Fibroblast of skin of right biceps (primary cell): ENCODE measurements at places on chromosomes 3 and 15.
A peak's percentile ranks its signal among the peaks of the same experiment; 100 is the strongest.

DNA sequence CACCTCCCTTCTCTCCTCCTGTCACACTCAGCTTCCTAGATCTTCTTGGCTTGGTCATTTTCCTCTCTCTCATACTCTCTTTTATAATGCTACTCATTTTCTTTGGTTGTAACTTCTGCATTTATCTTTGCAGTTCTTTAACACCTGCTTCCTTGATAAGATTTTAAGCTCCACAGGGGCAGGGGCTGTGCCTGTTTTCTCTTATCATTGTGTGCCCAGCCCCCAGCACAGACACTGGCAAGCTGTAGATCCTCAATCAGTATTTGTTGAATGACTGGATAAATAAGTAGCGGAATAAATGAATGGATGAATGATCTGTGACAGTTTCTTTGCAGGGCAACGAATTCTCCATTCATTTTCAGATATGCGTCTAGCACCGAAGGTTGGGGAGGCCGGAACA lies 64.3 kb upstream of the MEX3B start:
- no peak for DNase-seq

DNA sequence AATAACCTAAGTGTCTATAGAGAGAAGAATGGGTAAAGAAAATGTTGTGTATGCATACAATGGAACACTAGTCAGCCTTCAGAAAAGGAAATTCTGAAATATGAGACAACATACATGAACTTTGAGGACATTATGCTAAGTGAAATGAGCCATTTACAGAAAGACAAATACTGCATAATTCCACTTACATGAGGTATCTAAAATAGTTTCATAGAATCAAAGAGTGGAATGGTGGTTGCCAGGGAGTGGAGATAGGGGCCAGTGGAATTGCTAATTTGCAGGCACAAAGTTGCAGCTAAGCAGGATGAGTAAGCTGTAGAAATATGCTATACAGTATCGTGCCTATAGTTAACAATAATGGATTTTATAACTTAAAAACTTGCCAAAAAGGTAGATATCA lies 779.6 kb upstream of the ARPP21 start:
- peak; percentile 84 for DNase-seq

GRCh38 chr3:133161656-133162055 lies 123.5 kb downstream of the TMEM108 start:
- no peak for DNase-seq

DNA sequence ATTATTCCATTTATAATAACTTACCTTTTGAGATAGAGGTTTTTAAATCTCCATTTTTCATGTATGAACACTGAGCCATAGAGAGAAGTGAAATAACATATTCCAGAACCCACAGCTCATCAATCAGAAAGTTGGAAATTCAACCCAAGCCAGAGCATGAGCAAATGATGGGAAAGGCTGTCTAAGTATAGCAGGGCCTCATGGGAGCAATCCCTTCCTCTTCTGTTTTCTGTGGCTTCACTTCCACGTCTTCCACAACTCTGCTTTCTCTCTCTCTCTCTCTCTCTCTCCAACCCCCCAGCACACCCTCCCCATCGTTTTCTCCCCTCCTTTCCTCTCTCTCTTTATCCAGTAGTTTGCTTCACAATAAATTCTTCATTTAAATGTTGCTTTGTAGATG lies 14.8 kb upstream of the IL1RAP start:
- no peak for DNase-seq

GRCh38 chr3:46971151-46971550 lies 5.4 kb downstream of the CCDC12 start:
- no peak for DNase-seq

DNA sequence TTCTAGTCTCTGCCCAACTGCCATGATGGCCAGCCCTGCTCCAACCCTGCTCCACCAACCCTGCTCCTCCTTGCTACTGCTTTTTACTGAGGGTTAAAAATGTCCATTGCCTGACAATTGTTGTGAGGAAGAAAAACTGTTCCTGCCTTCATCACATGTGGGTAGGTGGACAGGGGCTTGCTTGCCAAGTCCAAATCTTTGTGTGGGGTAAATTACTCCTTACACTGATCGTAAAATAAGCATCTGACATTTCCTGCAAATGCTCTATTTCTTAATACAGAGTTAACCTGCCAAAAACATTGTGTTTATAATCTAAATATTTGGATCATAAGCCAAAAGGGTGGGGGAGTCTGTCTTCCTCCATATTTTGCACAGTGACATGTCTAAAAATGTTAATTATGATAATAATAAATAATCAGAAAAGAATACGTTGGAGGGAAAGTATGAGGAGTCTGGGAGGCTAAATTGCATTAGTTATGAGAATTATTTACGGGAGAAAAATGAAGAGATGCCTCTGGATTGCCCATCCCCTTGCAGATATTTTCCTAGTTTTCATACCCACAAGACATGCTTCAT lies 242.5 kb upstream of the TBL1XR1 start:
- peak; percentile 46 for DNase-seq

DNA sequence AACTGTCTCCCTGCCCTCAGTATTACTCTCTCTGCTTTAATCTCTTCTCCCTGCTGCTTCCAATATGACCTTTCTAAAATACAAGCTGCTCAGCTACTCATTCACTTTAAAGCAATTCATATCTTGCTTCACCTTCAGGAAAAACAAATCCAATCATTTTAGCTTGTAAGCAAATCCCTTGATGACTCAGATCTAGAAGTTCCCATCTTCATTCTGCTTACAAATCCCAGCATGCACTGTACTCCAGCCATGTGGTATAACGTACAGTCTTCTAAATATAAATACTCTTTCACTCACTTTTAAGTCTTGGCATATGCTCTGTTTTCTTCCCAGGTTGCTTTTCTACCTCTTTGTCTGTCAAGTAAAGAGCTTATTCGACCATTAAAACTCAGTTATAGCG lies 1009.1 kb upstream of the SEMA6D start:
- DNase-seq = no peak

GRCh38 chr15:99708563-99708962 lies 24.7 kb downstream of the LYSMD4 start:
- DNase-seq = peak; percentile 77

DNA sequence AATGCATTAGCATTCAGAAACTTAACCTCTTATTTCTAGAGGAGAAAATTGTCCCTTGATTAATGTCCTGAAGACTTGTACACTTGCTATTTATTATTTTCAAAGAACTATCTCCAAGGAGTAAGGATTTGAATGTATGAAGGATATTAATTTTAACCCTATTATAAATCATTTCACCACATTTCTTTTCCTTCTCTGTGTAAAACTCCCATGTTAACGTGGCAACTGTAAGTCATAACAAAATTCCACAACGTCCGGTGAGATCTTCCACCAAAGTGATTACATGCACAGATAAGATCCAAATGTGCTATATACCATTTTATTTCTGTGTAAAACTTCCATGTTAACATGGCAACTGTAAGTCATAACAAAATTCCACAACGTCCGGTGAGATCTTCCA lies 229.1 kb upstream of the ARHGEF26 start:
- peak; percentile 74 for DNase-seq

GRCh38 chr3:146092230-146092629 lies 68.8 kb downstream of the PLOD2 start:
- DNase-seq = peak; percentile 20

DNA sequence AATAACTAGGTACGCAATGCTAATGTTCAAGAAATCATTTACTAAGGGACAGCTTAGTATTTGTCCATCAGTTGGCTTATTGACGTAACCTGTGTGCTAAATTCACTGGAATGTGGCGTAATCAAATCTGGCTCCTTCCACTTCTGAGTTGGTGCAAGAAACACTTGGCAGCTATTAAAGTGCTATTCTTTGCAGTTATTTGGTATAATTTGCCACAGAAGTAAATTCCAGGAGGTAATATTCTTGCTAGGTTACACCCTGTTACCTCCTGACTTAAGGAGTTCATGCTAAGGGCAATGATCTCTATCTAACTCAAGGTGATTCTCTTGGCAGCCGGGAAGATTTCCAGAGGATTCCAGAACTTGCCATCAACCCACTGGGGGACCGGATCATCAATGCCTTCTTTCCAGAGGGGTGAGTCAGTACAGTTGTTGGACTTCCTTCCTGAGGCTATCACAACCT lies 25.5 kb downstream of the CHP1 start:
- no peak for DNase-seq

- peak; percentile 82 for DNase-seq
These were observed 62.9 kb upstream of the THSD4 start for GRCh38 chr15:71052356-71052755.

- DNase-seq = no peak
These were observed 30.2 kb upstream of the BSN start for GRCh38 chr3:49523756-49524747.

DNA sequence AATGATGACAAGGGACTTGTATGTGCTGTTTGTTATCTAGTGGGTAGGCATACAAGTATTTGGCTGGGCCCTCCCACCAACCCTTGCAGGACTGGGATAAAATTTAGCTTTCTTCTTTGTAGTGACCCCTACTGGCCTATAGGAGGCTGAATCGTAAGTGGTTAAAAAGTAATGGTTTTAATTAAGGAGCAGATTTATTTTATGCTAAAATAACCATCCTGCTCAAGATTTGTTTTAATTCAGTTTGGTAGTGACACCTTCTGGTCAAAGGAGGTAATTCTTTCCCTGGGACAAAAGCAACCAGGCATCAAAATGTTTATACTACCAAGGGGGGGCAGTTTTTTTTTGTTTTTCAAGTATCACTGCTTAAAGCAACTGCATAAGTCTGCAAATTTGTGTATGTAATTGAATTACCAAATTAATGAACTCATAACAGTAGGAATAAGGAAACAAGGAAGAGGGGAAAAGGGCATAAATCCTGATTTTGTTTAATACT lies 70.7 kb downstream of the TOP2B start:
- DNase-seq = peak; percentile 86
